ENCODE measurements at places on chromosomes 2 and 18. TPM values are rescaled to one million over a fixed set of nuclear protein-coding genes. Genes with fewer than 3 reads are reported as not detected.

The SLC14A1 gene
- total RNA-seq: 1.6 TPM

The NTSR2 gene
- not detected for total RNA-seq

The THSD7B gene
- not detected for total RNA-seq

- DNase-seq: no peak
Measured at GRCh38 chr2:24577481-24577880, 86.4 kb downstream of the NCOA1 start.

DNA sequence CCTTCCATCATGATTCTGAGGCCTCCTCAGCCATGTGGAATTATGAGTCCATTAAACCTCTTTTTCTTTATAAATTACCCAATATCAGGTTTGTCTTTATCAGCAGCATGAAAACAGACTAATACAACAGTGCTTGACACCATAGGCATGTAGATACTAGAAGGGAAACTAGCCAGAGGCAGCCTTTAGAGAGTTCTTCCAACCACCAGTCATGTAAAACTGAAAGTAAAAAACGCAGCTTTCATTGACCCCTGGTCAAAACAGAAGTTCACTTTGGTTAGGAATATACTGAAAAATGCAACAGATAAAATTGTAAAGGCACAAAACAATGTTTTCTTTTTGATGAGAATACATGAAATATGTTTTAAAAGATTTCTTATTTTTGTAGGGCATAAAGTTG lies 122.8 kb upstream of the L3MBTL4 start:
- no peak for DNase-seq

GRCh38 chr2:9549420-9549819 lies 6.2 kb downstream of the ADAM17 start:
- no peak for DNase-seq

The MTLN gene
- total RNA-seq: 123 TPM

GRCh38 chr2:174752403-174753037 lies 11.8 kb downstream of the CHRNA1 start:
- DNase-seq: no peak

- DNase-seq: peak; percentile 46
Measured at GRCh38 chr2:192159208-192159607, 35.5 kb downstream of the TMEFF2 start.

The EMILIN1 gene
- total RNA-seq: 0.10 TPM

The SOX11 gene
- 11.9 TPM for total RNA-seq

- no peak for DNase-seq
Measured at GRCh38 chr2:240815761-240816583, 4.0 kb downstream of the KIF1A start.

The UGT1A5 gene
- total RNA-seq: not detected

DNA sequence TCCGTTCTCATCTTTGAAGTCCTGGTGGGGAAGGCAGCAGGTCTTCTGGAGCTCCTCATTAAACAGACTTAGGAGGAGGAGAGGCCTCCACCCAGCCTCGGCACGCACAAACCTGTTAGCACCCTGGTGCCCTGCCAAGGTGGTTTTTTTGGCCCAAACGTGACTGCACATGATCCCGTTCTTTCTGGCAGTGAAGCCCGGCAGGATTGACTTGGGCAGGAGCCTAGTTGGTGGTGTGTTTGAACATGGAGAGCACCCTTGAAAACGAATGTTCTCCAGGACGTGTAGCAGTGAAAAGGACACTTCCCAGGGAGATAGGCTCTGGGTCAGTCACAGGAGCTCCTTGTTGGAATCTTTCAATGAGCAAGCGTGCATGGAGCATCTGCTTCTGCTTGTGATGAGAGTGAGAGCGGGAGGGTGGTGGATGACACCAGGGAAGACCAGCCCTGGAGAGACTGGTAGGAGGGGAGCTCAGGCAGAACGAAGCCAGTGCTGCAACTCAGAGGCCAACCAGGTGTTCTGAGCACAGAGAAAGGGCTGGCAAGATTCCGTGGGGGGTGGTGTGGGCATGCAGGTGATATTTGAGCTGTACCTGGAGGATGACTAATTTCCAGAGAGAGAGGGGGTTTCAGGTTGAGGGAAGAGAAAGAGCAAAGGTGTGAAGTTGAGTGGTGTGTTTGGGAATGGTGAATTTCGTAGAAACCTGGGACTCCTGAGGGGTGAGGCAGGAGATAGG lies 73.8 kb downstream of the TANC1 start:
- no peak for DNase-seq

DNA sequence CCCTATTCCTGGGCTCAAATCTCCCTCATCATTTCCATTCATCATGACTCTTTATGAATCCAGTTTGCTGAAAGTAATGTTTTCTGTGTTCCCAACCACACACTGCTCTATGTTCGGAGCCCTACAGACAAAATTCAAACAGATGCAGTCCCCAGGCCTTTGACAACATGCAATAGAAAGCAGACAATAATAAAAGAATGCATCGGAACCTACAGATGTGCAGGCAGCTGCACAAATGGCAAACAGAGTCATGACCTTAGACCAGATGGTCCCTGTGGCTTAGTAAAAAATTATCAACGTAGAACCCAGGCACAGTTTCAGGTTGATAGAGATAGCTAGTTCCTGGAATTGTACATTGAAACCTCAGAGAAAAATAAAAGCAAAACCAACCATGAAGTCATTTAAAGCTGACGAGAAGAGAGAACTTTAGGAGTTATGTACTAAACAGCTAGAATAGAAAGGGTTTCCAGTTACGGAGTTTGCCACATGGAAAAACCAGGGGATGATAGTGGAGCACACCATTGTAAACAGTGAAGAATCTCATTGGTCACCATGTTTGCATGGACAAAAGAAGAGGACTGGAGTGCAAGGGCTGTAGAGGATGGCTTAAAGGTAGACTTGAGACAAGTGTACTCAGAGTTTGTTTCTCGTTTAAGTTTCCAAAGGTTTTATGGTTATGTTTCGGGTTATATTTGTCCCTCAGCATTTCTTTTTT lies 23.2 kb upstream of the ACVR1 start:
- no peak for DNase-seq

- no peak for DNase-seq
Measured at GRCh38 chr2:22340716-22341115, 1044.3 kb upstream of the KLHL29 start.

DNA sequence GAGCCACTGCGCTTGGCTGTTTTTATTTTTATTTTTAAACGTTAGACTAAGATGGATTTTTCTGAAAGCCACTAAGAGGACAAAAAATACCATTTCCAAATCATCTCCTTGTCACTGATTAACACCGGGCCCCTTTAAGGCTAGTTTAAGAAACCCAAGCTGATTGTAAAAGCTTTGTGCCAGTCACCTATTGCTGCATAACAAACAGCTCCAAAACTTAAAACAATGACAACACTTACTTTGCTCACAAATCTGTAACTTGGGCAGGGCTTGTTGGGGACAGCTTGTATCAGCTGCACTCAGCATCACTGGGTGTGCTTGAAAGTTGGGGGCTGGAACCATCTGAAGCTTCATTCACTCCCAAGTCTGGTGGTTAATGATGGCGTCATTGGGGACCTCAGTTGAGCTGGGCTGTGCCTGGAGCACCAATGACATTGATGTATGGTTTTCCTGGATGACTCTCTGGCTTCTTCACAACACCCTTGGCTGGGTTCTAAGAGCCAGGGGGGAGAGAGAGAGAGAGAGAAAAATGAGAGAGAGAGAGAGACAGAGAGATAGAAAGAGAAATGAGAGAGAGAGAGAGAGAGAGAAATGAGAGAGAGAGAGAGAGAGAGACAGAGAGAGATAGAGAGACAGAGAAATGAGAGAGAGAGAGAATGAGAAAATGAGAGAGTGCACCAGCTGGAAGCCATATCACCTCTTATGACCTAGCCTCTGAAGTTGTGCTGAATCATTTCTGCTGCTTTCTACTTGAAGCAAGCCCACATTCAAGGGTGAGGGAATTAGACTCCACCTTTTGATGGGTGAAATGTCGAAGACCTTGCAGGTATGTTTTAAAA lies 26.0 kb upstream of the ATG16L1 start:
- DNase-seq: no peak

DNA sequence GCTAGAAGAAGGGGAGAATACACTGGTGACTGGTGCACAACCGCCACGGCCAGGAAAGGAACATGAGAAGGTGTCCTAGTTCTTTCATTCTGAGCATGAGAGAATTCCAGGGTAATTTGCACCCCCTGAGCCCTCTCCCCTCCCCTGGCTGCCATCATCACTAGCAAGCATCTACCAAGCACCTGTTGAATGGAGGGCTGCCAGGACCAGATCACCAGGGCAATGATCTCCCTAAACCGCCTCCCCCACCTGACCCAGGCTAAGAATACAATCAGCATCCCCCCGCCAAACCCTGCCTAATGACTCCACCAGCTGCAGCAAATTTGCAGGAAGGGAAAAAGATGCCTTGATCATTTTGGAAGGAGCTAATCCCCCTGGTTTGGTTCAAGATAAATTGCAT lies 100.2 kb downstream of the STPG4 start:
- no peak for DNase-seq

The PROKR1 gene
- total RNA-seq: not detected

GRCh38 chr18:60739212-60739611 lies 366.6 kb upstream of the MC4R start:
- no peak for DNase-seq

The TAF1B gene
- total RNA-seq: 47.8 TPM

- no peak for DNase-seq
Measured at GRCh38 chr2:199552141-199552540, 94.4 kb upstream of the SATB2 start.

DNA sequence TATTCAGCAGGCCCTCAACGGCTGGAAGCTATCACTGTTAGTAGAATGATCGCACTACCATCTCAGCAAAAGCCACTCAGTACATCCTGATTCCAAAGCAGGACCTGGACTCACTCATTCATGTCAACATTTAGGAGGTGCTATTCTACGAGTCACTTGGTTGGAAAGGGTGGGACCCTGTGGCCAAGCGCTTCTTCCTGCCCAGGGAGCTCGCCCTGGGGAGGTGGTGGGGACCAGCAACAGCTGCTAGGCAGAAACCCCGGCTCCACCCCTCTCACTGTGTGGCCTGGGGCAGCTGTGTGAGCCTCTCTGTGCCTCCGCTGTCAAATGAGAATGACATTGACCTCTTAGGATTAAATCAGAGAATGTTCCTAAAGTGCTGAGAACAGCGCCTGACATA lies 231.4 kb downstream of the EIPR1 start:
- no peak for DNase-seq

DNA sequence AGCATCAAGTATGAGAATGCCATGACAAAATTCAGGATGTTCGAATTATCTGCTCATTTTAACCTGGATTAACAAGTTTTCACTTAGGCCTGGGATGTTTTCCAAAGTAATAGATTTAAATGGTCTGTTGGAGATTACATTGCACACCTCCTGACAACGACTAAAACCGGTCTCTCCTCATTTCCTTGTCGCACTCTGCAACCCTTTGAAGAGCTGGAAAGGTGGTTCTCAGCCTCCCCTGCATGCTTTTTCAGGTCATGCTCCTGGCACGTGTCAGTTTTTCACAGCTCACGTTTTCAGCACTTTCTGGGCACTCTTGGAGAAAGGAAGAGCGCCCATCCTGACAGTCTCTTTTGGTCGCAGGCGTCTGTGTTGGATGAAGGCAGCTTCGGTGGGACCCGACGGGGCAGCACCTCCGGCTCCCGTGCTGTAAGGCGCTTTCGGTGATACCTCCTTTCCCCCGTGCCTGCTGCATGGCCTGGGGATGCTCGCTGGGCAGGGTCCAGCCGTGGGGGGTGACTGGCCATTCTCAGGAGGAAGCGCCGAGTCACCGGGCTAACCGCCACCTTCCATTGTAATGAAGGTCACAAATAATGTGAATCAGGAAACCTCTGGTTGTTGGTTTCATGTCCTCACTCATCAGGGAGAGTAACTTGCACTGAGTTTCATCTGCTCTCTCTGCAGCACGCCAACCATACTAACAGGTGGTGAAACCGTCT lies 63.5 kb upstream of the RBM44 start:
- peak; percentile 31 for DNase-seq

The PIEZO2 gene
- 1.8 TPM for total RNA-seq

- DNase-seq: no peak
Measured at GRCh38 chr2:28247734-28248133, 144.9 kb upstream of the FOSL2 start.

DNA sequence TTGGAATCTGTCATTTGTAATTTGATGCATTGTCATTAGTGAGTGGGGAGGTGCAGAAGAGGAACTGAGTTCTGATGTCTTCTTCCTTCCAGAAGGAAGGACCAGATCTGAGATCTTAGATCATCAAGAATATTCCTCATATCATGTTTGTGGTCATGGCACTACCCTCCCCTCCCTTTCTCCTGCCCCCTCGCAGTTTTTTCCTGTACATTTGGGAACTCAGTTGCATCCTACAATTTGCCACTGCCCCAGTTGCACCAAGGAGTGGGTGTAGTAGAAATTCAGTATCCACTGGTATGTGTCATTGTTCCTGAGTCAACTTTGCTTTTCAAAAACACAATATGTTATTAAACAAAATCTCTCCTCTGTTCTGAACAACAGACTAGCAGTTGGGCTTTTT lies 26.6 kb upstream of the ACVR1 start:
- DNase-seq: no peak

GRCh38 chr2:202361108-202361507 lies 15.0 kb upstream of the BMPR2 start:
- no peak for DNase-seq

- DNase-seq: no peak
Measured at GRCh38 chr18:43278355-43278754, 1.1 kb upstream of the SYT4 start.
